Skeletal muscle tissue (tissue), 5 donors: ENCODE measurements at places on chromosomes 1 and 21. TPM values are rescaled to one million over a fixed set of nuclear protein-coding genes. Genes with fewer than 3 reads are reported as not detected.

Gene SPRR2F
- not detected for total RNA-seq

Gene KANK4
- 8.4 TPM for total RNA-seq

Gene HSD3B1
- not detected for total RNA-seq

Gene DCLRE1B
- 3.7 TPM for total RNA-seq

Gene TMPRSS3
- not detected for total RNA-seq

Gene MRTO4
- 20.4 TPM for total RNA-seq

Gene TXNIP
- 536 TPM for total RNA-seq

Gene CHI3L1
- total RNA-seq: 1.0 TPM

Gene ZNF697
- total RNA-seq: 13.6 TPM

Gene TFAP2E
- total RNA-seq: 0.52 TPM

Gene GSTM5
- 11.5 TPM for total RNA-seq

Gene PLEKHN1
- not detected for total RNA-seq

Gene SLC26A9
- not detected for total RNA-seq

Gene DNAI4
- 12.5 TPM for total RNA-seq

Gene LINGO4
- under 0.01 TPM for total RNA-seq

Gene GPR25
- total RNA-seq: not detected

Gene SAMSN1
- 3.1 TPM for total RNA-seq

Gene CYP4A11
- total RNA-seq: under 0.01 TPM

Gene EFNA1
- total RNA-seq: 13.0 TPM

Gene SLFNL1
- total RNA-seq: 0.52 TPM

Gene HP1BP3
- 192 TPM for total RNA-seq

Gene ARPC5
- 26.1 TPM for total RNA-seq

Gene C8A
- total RNA-seq: not detected

Gene ABCG1
- 20.4 TPM for total RNA-seq

Gene FOXE3
- not detected for total RNA-seq

Gene NCAM2
- 6.8 TPM for total RNA-seq

Gene ANGPTL1
- total RNA-seq: 47.5 TPM

Gene OR6K3
- not detected for total RNA-seq

Gene ZFP69B
- total RNA-seq: under 0.01 TPM

Gene TSACC
- 2.1 TPM for total RNA-seq

Gene THAP3
- 25.6 TPM for total RNA-seq

Gene IVL
- total RNA-seq: not detected

Gene APCS
- 0.52 TPM for total RNA-seq

Gene NIT1
- 16.2 TPM for total RNA-seq

Gene KCNE2
- total RNA-seq: 1.6 TPM

Gene POGZ
- total RNA-seq: 25.1 TPM

Gene GSTM3
- total RNA-seq: 24.5 TPM

Gene IGSF5
- 0.52 TPM for total RNA-seq

Gene E2F2
- total RNA-seq: 5.7 TPM

Gene CDKN2C
- 16.2 TPM for total RNA-seq

Gene LDLRAD2
- 0.52 TPM for total RNA-seq

Gene THRAP3
- 51.7 TPM for total RNA-seq

Gene FYB2
- total RNA-seq: not detected

Gene IFI16
- total RNA-seq: 16.2 TPM

Gene MCOLN3
- total RNA-seq: 0.52 TPM

Gene TRAF5
- 13.0 TPM for total RNA-seq

Gene KRTAP15-1
- not detected for total RNA-seq

Gene S100A2
- total RNA-seq: not detected

Gene TTC39A
- total RNA-seq: 2.1 TPM

Gene GRIK3
- 0.52 TPM for total RNA-seq

Gene TOE1
- 6.3 TPM for total RNA-seq

Gene ADAMTSL4
- 12.0 TPM for total RNA-seq

Gene TACSTD2
- total RNA-seq: 0.52 TPM

Gene PAQR6
- 1.0 TPM for total RNA-seq

Gene PODN
- total RNA-seq: 3.7 TPM
